ENCODE measurements at places on chromosomes 4 and X. TPM values are rescaled to one million over a fixed set of nuclear protein-coding genes. Genes with fewer than 3 reads are reported as not detected.

- no peak for DNase-seq
These were observed 24.4 kb upstream of the FAM47B start for GRCh38 chrX:34918091-34918736.

GRCh38 chr4:11182586-11183355 lies 245.9 kb downstream of the HS3ST1 start:
- no peak for DNase-seq

GRCh38 chr4:111991797-111992196 lies 153.5 kb upstream of the FAM241A start:
- no peak for DNase-seq

- DNase-seq, result no peak
These were observed 134.1 kb upstream of the MAP3K15 start for GRCh38 chrX:19649226-19649995.

GRCh38 chr4:183437452-183437851 lies 7.0 kb upstream of the CDKN2AIP start:
- DNase-seq, result no peak

- DNase-seq, result no peak
These were observed 39.3 kb downstream of the ELF2 start for GRCh38 chr4:139137763-139138162.

DNA sequence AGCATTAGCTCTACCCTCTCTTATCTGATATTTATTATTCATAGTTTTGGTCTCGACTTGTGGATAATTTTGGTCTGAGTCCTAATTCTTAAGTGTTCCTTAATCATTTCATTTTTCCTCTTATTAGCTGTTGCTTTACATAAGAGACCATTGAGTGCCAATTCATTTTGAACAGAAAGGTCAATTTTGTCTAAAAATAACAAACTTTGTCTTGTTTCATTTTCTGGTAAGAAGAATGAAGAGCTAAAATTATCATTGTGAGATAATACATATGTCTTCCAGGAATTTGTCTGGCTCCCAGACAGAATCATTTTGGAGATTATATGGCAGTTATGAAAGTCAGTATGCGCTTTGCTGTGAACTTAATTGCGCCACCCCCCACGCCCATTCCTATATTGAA lies 1471.8 kb downstream of the PCDH7 start:
- no peak for DNase-seq

DNA sequence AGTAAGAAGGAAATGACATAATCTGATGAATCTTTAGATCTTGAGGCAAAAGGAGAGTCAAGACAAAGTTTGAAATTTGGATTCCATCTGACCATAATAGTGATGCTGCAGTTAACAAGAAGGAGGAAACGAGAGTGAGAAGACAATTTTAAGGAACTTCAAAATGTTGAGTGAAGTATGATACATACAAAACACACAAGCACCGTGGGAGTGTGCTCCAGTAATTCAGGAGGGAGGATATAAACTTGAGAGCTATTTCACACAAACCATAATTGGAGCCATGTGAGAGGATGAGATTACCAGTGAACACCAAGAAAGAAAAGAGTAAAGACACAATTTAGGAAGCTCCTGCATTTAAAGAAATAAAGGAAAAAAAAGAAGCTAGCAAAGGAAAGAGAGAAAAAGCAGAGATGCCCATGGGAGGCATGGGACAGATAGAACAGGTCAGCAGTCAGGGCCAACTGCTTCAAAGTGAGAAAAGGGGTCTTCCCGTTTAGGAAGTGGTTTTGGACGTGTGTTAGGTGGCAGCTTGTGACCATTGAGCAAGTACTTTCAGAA lies 150.7 kb upstream of the SLC7A11 start:
- no peak for DNase-seq

GRCh38 chrX:121000589-121000988 lies 15.0 kb upstream of the CT47A1 start:
- no peak for DNase-seq

GRCh38 chrX:110675886-110676285 lies 119.7 kb downstream of the CHRDL1 start:
- DNase-seq, result no peak

DNA sequence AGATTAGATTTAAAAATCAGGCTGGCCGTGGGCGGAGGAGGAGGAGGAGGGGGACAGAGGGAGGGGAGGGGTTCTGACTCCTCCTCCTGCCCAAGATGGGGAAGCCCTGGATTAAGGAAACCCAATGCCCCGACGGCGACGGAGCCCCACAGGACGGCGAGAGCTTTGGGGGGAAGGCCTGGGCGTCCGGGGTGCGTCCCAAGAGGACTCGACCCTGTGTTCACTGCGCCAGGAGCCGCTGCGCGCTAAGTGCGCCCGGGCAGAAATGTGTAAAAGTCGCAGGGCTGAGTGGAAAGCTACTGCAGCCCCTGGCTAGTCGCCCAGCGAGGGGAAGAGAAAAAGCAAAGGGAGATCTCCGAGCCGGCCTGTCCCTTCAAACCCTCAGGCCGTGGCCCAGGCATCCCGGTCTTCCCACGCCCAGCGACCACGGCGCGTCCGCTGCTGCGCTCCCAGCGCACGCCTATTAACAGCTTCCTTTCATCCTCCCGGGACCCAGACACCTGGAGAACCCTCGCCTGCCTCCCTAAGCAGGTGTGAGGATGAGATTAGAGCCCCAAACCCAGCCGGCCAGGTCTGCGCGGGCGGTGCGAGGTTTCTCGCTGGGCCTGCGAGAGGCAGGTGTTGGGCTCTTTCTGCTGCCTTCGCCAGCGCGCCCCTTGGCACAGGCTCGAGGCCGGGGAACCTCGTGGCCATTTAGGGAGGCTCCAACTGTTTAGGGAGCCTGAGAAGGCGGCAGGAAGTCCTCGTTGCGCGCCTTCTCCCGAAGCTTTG lies 1.4 kb upstream of the RPS6KA3 start:
- peak; percentile 9 for DNase-seq

GRCh38 chr4:114019276-114019968 lies 40.0 kb upstream of the ARSJ start:
- DNase-seq, result no peak

GRCh38 chrX:42954880-42955279 lies 176.9 kb upstream of the PPP1R2C start:
- DNase-seq, result no peak

- DNase-seq, result no peak
These were observed 205.4 kb downstream of the SHROOM3 start for GRCh38 chr4:76640353-76640910.

GRCh38 chrX:132025041-132025440 lies 1.9 kb downstream of the STK26 start:
- DNase-seq, result no peak

GRCh38 chr4:31674313-31674947 lies 954.3 kb downstream of the PCDH7 start:
- DNase-seq, result no peak

The CXCL6 gene
- total RNA-seq, result not detected

The CTPS2 gene
- 4.1 TPM for total RNA-seq

The SLIT2 gene
- not detected for total RNA-seq

The ADH1B gene
- total RNA-seq, result not detected

The NR0B1 gene
- total RNA-seq, result not detected

The TMEM255A gene
- not detected for total RNA-seq

The HMX1 gene
- total RNA-seq, result not detected

The EMD gene
- 121 TPM for total RNA-seq
